ENCODE measurements at places on chromosomes 7 and 10. TPM values are rescaled to one million over a fixed set of nuclear protein-coding genes. Genes with fewer than 3 reads are reported as not detected.

Gene GPR85
- not detected for total RNA-seq

Gene SCART1
- 0.45 TPM for total RNA-seq

Gene NUTM2A
- 0.66 TPM for total RNA-seq

Gene SHH
- total RNA-seq: not detected

Gene HSPA12A
- 0.08 TPM for total RNA-seq

Gene DPCD
- total RNA-seq: 20.4 TPM

Gene RAB19
- total RNA-seq: 7.6 TPM

Gene AOAH
- total RNA-seq: 7.1 TPM

Gene NANOS1
- total RNA-seq: 0.16 TPM

Gene ZNF282
- total RNA-seq: 30.8 TPM

Gene NKX2-3
- total RNA-seq: not detected

Gene SLC25A28
- total RNA-seq: 51.9 TPM

Gene PALD1
- 3.1 TPM for total RNA-seq

Gene SPACDR
- 1.5 TPM for total RNA-seq

Gene PRPS1L1
- not detected for total RNA-seq

Gene METTL2B
- 57.3 TPM for total RNA-seq

Gene CALML5
- total RNA-seq: not detected

Gene CASD1
- total RNA-seq: 11.9 TPM

Gene CHRM2
- total RNA-seq: not detected

Gene C1QL3
- total RNA-seq: not detected

Gene C10orf62
- total RNA-seq: not detected

Gene WIPF3
- total RNA-seq: not detected

Gene ARID5B
- total RNA-seq: 16.5 TPM

Gene DNTT
- total RNA-seq: not detected
